ENCODE measurements at places on chromosomes 3 and 15.

DNA sequence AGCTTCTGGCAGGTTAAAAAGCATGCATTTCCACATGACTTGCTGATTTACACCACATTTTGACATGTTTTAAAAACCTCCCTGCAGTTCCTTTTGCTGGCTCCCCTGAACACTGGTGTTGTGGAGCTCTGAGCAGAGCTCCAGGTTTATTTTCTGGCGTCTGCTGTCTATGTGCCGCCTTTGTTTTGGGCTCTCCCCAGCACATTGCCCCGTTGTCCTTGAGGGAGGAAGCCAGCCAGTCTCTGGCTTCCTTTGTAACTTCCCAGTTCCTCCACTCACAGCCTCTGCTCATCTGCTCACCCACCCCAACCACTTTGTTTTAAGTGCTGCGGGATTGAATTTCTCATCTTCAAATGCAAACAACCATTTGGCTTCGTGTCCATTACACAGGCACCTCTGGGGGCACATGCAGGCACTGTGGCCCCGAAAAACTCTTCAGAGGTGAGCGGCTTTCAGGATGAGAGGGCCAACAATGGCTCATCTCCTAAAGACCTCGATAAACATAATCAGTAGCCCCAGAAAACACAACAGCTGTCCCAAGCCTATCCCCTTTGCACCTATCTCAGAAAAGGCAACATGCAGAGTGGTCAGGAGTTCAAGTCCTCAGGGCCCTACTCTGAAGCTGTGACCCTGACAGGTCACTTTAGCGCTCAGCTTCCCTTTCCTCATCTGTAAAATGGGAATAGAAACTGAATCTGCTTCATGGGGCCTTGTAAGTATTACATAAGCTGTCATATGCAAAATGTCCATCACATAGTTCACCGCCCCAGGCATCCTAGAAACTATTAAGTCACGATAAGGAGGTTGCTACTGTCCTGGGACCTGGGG lies 1.3 kb upstream of the MEF2A start:
- no peak for DNase-seq

GRCh38 chr15:41553731-41554130 lies 5.3 kb upstream of the TYRO3 start:
- no peak for DNase-seq

DNA sequence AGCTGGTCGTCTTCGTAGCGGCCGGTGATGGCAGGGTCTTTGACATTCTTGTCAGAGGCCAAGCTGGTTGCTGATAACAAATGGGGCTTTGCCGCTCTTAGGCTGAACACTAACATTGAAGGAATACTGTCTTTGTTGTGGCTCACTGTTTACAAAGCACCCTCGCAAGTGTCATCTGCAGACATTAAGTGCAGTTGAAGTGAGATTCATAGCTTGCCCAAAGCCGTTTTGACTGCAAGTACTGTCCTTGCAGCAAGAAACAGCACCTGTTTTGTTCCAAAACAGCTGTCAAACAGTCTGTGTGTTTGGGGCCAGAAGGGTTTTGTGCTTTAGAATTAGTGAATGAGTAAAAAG lies 568 bp downstream of the SENP2 start:
- no peak for DNase-seq

GRCh38 chr15:99711625-99712024 lies 21.6 kb downstream of the LYSMD4 start:
- DNase-seq = no peak

GRCh38 chr3:127833281-127834032 lies 11.1 kb upstream of the MGLL start:
- DNase-seq = no peak

DNA sequence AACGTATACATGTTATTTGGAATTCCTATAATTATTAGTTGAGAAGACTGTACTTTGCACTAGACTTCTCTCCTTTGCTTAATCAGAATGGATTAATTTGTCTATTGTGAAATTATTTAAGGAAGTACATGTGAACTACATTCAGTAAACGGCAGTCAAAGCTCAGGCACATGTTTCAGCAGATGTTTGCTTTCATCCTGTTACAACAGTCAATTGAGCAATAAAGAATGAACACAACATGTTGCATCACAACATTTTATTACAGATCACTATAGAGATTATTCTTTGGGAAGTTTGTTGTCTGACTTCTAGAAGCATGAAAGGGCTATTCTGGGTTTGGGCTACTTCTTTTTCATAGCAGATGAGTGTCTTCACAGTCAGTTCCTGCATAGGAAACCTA lies 39.2 kb downstream of the RAB27A start:
- no peak for DNase-seq

DNA sequence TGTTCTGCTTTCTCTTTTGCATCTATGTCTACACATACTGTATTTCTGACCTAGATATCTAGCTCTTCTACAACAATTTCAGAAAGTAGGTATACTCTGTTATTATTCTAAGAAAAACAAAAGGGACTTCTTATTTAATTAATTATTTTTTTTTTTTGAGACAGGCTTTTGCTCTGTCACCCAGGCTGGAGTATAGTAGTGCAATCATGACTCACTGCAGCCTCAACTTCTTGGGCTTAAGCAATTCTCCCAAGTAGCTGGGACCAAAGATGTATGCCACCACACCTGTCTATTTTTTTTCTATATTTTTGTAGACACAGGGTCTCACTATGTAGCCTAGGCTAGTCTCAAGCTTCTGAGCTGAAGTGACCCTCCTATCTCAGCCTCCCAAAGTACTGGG lies 130.6 kb downstream of the MBNL1 start:
- no peak for DNase-seq

DNA sequence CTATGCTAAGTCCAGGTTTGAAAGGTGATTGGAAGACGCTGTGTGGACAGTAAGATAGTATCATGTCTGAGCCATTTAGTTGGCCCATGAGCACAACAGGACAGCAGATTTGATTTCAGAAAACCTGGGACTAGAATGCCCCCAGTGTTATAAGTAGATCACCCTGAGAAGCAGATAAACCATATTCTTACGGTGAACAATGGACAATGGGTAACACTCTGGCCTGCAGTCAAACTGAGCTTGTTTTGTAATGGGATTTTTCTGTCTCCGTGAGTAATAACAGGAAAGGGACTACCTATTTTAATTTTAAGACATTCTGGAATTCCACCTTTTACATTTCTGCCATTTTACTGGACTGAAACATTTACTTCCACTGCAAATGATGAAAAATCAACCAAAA lies 71.5 kb downstream of the LDHAL6B start:
- no peak for DNase-seq

DNA sequence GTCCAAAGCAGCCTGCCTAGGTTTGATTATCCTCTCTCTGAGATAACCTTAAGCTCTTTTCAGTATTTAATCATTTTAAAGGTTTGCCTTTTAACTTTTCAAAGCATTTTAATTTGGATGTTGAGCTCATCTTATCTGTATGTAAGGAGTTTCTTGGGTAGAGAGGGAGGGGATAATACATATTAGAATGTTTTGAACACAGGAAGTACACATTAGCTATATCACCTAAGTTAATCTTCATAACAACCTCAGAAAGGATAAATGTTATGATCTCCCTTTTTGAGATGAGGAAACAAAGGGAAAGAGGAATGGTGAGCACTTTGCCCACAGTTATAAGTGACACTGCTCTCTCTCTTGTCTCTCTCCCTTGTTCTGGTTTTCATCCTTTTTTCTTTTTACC lies 2.2 kb upstream of the CD47 start:
- DNase-seq = no peak

- no peak for DNase-seq
These were observed 883.5 kb downstream of the SI start for GRCh38 chr3:164194842-164195241.

DNA sequence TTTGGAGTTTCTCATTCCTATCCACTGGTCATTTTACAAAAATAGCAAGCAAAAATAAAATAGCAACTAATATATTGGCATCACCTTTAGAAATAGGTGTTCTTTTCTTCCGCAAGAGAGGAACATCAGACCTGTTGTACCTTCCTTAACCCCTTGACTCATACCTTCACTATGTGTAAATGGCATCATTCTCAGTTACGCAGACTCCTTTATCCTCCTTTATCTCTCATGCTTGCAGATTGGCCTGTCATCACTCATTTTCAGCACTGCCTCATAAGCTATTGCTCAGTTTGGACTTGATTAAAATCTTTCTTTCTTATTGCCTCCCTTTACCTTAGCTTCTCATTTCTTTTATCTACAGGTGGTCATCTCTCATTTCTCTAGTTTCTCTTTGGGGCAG lies 21.4 kb downstream of the ARHGEF26 start:
- DNase-seq = no peak

DNA sequence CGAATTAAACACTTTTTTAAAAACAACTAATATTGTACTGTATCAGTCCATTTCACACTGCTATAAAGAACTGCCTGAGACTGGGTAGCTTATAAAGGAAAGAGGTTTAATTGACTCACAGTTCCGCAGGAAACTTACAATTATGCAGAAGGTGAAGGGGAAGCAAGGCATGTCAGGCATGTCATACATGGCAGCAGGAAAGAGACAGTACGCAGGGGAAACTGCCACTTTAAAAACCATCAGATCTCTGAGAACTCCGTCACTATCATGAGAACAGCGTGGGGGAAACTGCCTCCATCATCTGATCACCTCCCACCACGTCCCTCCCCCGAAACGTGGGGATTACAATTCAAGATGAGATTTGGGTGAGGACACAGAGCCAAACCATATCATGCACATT lies 162.8 kb upstream of the TPM1 start:
- no peak for DNase-seq

- no peak for DNase-seq
These were observed 17.2 kb downstream of the ARRDC4 start for GRCh38 chr15:97977734-97978133.

- no peak for DNase-seq
These were observed 81.7 kb downstream of the RYR3 start for GRCh38 chr15:33392453-33392852.

DNA sequence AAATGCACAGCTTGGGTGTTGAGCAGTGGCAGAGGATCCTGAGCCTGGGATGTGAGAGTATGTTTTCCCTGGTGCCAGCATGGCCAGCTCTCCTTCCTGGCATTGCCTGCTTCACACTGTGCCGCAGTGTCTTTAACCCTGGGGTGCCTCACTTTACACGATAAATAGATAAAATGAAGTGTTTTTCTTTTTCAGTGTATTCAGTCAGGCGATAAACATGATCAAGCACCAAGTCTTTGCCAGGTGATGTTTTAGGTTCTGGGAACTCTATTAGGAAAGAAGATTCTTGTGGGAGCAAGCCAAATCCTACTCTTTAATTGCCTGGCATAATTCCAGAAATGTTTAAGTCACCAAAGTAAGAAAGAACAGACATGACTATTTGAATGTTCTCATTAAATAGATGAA lies 14.0 kb downstream of the ABHD6 start:
- DNase-seq = no peak

DNA sequence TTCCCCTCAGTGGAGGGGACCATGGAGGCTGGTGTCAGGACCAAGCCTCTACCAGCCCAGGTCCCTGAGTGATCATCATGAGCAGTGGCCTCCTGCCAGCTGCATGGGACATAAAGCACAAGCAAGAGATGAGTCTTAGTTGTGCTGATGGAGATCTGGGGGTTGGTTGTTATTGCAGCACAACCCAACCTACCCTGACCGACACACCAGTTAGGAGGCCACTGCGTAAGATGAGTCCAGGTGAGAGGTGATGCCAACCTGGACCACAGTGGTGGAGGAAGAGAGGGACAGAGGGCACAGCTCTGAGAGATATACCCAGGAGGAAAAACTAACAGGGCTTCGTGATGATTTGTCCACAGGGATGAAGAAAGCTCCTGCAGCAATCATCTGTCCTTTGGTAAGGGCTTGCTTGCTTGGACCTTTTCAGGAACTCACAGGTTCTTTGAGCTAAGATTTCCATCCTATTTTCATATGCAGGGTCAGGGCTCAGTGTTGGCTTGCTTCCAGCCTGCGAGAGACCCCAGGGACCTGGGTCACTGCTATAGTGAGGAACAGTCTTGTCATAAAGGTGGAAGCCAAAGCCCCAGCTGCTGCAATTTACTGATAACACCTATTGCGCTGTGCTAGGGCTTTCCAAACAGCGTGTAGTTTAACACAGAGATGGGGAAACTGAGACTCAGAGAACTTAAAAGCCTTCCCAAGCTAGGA lies 8.1 kb downstream of the RASGRF1 start:
- DNase-seq = no peak

DNA sequence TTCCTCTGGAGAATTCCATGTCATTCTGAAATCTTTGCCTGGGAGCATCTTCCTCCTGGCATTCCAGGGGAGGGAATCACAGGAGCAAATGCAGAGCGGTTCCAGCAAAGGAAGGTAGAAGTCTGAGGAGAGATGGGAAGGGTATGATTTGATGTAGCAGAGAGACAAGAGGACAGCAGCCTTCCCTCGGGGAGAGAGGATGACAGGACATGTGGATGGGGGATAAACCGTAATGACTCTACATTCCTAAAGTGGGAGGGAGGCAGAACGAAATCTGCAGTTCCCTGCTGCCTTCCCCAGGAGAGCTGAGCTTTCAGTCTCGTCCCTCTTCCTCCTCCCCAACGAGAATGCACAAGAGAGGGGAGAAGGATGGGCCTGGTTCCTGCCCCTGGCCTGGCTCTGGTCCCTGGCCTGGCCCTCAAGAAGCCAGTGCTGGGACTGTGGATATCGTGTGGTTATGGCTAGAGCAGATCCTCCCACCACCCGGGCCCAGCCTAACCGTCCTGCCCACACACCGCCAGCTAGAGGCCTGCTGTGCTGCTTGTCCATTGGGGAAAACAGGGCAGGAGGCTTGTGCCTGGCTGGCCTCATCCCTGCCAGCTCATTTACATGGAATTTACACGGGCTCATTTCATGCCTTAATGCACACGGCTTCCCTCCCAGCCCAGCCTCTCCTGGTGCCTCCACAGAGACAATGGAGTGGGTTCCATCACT lies 26.6 kb downstream of the SEMA7A start:
- no peak for DNase-seq

DNA sequence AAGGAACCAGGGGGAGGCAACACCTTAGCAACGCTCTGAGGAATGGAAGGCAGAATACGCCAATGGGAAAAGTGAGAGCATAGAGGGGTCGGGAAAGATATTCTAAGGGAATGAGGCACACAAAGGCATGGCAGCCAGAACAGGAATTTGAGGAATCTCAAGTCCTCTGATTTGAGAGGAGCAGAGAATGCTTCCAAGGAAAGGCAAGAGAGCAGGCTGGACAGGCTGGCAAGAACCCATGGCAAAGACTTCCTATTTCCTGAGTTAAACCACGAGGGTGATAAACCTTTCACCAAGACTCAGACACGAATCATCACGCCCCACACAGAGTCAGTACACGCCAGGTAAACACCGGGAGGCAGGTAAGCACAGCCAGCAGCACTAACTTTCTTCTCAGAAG lies 109.8 kb downstream of the IGF2BP2 start:
- no peak for DNase-seq

- no peak for DNase-seq
These were observed 54.6 kb downstream of the UMPS start for GRCh38 chr3:124784686-124785382.

- DNase-seq = no peak
These were observed 99.0 kb upstream of the LIPC start for GRCh38 chr15:58332676-58333400.

- no peak for DNase-seq
These were observed 79.2 kb downstream of the SEMA5B start for GRCh38 chr3:122948408-122948807.

- DNase-seq = peak; percentile 47
These were observed 12.6 kb downstream of the PLCL2 start for GRCh38 chr3:16897254-16897926.

GRCh38 chr15:71396536-71397125 lies 281.4 kb downstream of the THSD4 start:
- no peak for DNase-seq
